ENCODE measurements at places on chromosomes 1 and 21.

DNA sequence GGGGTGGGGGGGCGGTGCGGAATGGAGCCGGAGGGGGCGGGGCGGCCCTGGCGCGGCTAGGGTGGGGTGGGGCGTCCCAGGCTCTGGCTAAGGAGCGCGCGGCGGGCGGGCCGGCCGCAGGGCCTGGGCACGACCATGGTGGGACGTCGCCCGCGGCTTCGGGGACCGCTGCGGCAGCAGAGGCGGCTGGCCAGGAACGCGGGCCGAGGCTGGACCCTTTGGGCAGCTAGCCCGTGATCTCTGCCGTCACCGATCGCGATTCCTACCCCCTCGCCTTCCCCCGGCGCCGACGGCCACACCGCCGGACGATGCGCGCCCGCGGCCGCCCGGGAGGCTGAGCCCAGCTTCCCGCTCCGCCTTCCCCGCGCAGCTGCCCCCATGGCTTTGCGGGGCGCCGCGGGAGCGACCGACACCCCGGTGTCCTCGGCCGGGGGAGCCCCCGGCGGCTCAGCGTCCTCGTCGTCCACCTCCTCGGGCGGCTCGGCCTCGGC is at the start of gene MAP3K21:
MAP3K21 (plus strand) TSS at position 74 of the 491 bp plus-strand sequence; CDS start at position 379, 305 bp downstream.
- DNase-seq, result no peak

DNA sequence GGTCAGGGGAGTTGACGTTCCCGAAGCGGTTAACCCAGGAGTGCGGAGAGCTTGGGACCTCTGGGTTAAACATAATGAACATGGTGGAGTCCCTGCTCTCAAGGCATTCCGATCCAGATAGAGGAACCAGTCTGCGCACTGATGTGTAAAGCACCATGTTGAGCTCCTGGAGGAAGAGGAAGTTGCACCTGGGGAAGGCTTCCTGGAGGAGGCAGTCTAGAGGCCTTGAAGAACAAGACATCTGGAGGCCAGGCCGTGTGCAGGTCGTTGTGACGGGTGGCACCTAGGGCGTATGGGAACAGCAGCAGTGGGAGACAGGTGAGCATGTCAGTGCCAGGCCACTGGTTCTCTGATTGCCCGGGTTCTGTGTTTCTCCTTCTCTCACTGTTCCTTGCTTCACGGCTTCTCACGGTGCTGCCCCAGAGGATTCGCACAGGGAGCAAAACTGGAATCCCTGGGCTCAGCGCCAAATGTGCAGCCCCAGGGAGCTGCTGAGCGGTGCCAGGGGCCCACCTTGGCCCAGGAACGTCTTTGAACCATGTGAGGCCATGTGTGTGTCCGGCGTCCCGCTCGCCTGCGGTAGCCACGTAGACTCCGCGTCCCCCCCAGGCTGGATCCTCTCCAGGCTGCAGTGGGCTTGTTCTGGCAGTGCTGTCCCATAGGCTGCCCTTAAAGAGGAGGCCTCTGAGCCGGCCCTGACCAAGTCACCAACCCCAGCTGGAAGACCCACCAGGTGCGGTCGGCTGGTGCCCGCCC is 122.9 kb upstream of the GALNT2 start:
- DNase-seq, result no peak

DNA sequence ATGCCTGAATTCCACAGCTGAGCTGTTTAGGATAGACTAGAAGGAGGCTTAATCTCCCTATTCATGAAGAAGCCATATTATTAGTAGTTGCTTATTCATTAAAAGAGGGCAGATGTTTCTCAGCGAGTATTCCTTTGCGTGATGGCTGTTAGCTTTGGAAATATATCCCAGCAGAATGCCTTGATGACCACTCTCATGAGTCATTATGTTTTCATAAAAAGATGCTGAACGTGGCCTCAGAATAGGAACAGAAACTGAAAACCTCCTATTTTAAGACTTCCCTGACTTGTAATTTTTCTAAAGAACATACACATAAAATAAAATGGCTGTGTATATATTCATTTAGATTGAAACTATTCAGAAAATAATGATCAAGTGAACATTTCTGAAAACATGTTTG is 9.6 kb upstream of the PLA2G4A start:
- DNase-seq, result no peak

DNA sequence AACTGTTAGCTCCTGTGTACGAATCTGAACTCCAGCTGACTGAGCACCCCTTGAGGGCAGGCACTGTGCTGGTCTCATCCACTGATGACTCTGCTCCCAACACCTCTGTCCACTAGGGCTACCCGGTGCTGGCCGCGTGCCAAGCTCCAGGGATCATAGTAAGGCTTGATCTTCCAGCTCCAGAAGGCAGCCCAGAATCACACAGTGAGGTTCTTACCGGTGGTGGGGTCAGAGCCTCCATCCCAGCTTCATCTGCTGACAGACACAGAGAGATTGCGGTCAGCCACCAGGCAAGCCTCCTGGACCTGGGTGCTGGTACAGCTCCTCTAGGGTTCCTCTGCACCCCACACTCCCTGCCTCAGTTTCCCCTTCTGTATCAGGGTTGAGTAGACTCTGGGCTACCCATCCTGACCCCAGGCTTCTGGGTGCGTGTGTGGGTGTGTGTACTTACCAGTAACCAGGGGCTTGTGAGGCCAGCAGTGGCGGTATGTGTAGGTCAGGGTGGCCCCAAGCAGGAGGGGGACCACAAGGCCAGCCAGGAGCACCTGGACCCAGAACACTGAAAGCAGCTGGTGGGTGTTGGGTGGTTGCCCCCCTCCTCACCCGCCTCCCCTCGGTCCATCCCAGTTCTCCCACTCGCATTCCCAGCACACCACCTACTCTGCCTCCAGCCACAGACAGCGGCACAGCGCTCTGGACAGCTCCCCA is 3.4 kb downstream of the TNFRSF25 start:
- no peak for DNase-seq

- DNase-seq, result no peak
Observed at GRCh38 chr21:33968995-33969348, 53.4 kb upstream of the ATP5PO start.

- DNase-seq, result no peak
Observed at GRCh38 chr1:26225033-26225831, 8.8 kb upstream of the CEP85 start.

- no peak for DNase-seq
Observed at GRCh38 chr1:26541431-26541815, 11.9 kb downstream of the RPS6KA1 start.

DNA sequence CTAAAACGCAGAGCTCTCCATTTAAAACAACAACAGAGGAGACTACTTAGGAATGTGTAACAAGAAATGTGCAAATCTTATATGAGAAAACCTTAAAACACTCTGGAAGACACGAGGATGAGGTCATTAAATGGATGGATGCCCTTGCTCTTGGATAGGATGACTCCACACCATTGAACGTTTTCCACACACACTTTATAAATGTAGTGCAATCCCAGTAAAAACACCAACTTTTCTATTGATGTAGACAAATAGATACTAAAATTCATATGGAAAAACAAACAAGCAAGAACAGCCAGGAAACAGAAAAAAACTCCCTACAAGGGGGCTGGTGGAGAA is 18.4 kb upstream of the COL6A1 start:
- DNase-seq, result no peak

- DNase-seq, result no peak
Observed at GRCh38 chr1:176461576-176461975, 1.4 kb upstream of the PAPPA2 start.

DNA sequence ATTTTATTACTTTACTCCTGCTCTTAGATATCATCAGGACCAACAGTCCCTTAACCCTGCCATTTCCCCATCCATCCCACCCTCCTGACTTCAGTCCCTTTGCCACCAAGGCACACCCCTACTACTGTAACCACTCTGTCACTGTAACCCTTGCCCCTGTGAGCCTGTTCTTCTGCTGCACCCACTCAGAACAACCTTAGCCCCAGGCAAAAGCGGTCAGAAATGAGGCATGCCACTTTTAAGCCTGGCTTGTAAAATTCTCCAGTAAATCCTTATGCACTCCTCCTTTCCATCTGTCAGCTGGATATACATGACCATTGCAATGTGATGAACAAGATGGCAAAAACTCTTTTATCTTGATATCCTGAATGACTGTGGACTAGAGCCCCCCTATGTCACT is 555.0 kb upstream of the PLXNA2 start:
- no peak for DNase-seq

DNA sequence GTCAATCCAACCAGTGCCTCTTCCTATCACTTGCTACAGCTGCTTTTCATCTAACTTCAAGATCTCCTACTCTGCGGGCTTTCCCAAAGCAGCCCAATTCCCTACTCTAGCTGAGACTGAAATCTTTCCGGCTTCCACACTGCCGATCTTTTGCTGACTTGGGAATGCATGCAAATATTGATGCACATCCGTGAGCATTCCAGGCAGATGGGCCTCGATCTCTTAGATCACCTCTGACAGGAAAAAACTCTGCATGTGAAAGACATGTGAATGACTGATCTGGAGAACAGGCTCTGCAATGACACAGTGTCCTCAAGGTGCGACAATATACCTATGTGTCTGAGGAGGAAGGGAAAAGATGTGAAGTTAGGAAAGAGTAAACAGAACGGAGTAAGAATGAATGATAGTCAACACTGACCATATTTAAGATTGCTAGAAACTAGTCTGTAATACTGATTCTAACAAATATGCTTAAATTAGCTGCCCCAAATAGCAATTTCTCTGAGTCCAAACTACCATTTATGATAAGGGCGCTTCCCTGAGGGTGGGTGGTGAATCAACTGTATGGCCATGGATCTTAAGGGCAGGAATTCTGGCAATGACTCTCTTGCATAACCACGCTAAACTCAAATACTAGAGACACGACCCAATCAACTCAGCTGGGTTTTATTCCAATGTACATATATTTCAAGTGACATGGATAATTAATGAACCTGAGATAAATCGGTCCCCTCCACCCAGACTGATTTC is 8.4 kb downstream of the TAF5L start:
- DNase-seq, result no peak
